Fibroblast of lung (primary cell): ENCODE measurements at places on chromosomes 13 and 19. TPM values are rescaled to one million over a fixed set of nuclear protein-coding genes. Genes with fewer than 3 reads are reported as not detected.

DNA sequence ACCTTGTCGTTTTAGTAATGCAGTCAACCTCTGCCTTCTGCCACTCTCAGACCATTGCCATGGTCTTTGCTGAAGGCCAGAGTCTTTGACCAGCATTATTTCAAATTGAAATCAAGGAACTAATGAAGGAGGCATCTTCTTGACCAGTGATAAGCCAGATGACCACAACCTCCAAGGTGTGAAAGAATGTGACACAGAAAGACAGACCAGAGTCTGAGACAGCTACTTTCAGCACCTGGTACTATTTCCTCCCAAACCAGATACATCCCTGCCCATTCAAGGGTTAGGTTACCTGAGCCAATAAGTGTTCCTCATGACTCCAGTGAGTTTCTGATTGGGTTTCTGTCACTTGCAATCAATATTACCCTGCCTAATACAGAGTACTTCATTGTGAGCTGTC is 20.3 kb upstream of the RNASEH2B start:
- no peak for DNase-seq
- no peak overlapping the region for H3K27ac ChIP-seq
- H3K27me3 ChIP-seq = no peaks in the 10 kb centered on the region
- H3K36me3 ChIP-seq = no peaks in the 10 kb centered on the region
- H3K4me1 ChIP-seq = no peaks in the 10 kb centered on the region
- no peak overlapping the region for H3K4me3 ChIP-seq

- H3K4me1 ChIP-seq = no peaks in the 10 kb centered on the region
- H3K4me3 ChIP-seq = no peak overlapping the region
- no peaks in the 10 kb centered on the region for H3K27me3 ChIP-seq
- H3K36me3 ChIP-seq = peaks cover 24% of the 10 kb centered on the region
Observed at GRCh38 chr19:19278315-19278714, 5.2 kb upstream of the TM6SF2 start.

GRCh38 chr13:96772426-96772825 is 221.8 kb downstream of the OXGR1 start:
- no peak overlapping the region for H3K27ac ChIP-seq
- no peaks in the 10 kb centered on the region for H3K36me3 ChIP-seq
- H3K4me3 ChIP-seq = no peak overlapping the region

DNA sequence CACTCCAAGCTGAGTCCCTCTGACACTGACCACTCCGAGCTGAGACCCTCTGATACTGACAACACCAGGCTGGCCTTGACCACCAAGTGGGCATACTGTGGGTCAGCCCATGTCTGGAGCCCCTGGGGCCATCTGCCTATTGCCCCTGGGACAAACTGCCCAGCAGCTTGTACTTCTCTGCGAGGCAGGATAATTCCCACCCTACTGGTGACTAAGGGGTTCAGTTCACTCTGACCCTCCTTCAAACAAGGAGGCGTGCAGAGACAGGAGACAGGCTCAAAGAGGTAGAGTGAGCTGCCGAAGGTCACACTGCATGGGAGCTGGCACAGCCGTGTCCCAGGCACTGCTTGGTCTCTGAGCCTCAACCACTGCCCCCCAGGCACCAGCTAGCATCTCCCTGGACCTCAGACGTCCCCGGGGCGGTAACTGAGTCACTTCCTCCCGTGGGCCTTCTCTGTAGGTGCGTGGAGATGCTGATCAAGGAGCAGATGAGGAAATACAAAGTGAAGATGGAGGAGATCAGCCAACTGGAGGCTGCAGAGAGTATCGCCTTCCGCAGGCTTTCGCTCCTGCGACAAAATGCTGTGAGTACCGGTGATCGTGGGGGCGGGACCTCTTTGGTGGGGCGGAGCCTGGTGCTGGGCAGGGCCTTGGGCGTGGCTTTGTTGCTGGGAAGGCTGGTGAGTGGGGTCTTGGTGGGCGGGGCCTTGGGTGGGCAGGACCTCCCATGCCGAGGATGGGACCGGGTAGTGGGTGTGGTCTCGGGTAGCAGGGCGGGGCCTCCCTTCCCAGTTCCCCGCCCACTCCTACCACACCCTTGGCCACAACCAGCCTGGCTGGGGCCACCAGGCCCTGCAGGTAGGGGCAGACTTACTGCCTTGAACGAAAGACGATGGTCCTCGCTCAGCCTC is 5.8 kb upstream of the USE1 start:
- DNase-seq = peak; percentile 16
- H3K4me1 ChIP-seq = peaks cover 1% of the 10 kb centered on the region
- no peak overlapping the region for H3K4me3 ChIP-seq

Gene CTXN1
- total RNA-seq = 0.66 and 0.77 TPM in 2 replicates

GRCh38 chr13:107531816-107532215 is 683.5 kb downstream of the LIG4 start:
- no peaks in the 10 kb centered on the region for H3K27me3 ChIP-seq
- H3K4me3 ChIP-seq = no peak overlapping the region
- no peaks in the 10 kb centered on the region for H3K4me1 ChIP-seq
- no peak for DNase-seq

DNA sequence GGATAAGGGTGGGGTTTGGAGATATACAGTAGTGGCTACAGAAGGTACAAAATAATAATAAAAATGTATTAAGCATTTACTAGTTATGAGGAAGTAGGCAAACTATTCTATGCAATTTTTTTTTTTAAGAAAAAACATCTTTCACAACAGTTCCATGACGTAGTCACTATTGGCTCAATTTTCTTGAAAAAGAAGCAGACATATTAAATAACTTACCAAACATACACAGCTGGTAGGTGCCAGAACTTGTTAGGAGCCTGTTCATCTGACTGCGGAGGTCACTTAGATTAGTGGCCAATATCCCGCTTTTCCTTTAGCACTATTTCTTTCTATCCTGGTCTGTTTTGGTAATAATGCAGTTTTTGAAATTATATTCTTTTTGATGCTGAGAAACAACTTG is 593.5 kb downstream of the KCTD12 start:
- peaks cover 4% of the 10 kb centered on the region for H3K4me1 ChIP-seq
- H3K27me3 ChIP-seq = no peaks in the 10 kb centered on the region
- no peak overlapping the region for H3K4me3 ChIP-seq
- H3K36me3 ChIP-seq = no peaks in the 10 kb centered on the region
- DNase-seq = no peak
- H3K27ac ChIP-seq = no peak overlapping the region

DNA sequence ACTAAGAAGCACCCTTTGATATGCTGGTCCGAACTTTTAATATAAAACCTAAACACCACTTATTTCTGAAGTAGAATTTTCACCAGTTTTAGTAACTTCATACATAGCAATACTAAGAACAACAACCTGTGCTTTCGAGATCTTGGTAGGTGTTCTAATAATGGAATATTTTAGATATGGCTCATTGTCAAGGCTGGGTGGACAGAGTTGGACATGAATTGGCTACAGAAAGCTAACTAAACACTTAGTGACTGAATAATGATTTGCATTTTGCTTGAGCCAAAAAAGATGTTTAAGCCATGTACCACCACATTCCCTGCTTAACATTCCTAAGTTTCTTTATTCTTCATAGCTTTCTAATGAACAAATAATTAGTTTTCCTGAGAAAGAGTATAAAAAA is 344.3 kb upstream of the SGCG start:
- H3K4me1 ChIP-seq = no peaks in the 10 kb centered on the region
- H3K36me3 ChIP-seq = no peaks in the 10 kb centered on the region
- DNase-seq = no peak
- H3K27ac ChIP-seq = no peak overlapping the region
- no peak overlapping the region for H3K4me3 ChIP-seq
